Heart left ventricle (tissue), 16 donors: ENCODE measurements at places on chromosomes 2 and 18. TPM values are rescaled to one million over a fixed set of nuclear protein-coding genes. Genes with fewer than 3 reads are reported as not detected.

The SCN3A gene
- 1.1 TPM for total RNA-seq

The C2orf66 gene
- not detected for total RNA-seq

The KCNG2 gene
- 1.5 TPM for total RNA-seq

The CRYGD gene
- total RNA-seq: not detected

The ING5 gene
- total RNA-seq: 15.8 TPM

The PTCD3 gene
- 158 TPM for total RNA-seq

The ARID5A gene
- total RNA-seq: 26.6 TPM

The KCNS3 gene
- 9.3 TPM for total RNA-seq

The ATOH8 gene
- 68.1 TPM for total RNA-seq

The SLC14A1 gene
- total RNA-seq: 8.9 TPM

The TOGARAM2 gene
- total RNA-seq: 1.7 TPM

The CTDSP1 gene
- total RNA-seq: 67.4 TPM

The ERFE gene
- 0.56 TPM for total RNA-seq

The GKN2 gene
- total RNA-seq: not detected

The FSHR gene
- 0.42 TPM for total RNA-seq

The BMP10 gene
- total RNA-seq: not detected

The GALNT5 gene
- 0.04 TPM for total RNA-seq

The BOLA3 gene
- 52.9 TPM for total RNA-seq

The LONRF2 gene
- total RNA-seq: 21.1 TPM

The AGAP1 gene
- 21.6 TPM for total RNA-seq

The TXNDC2 gene
- total RNA-seq: not detected

The RNU2-63P gene
- not detected for total RNA-seq

The ASXL3 gene
- 6.0 TPM for total RNA-seq

The CDCA7 gene
- 0.83 TPM for total RNA-seq

The ABCG5 gene
- total RNA-seq: not detected

The ABHD1 gene
- total RNA-seq: 2.4 TPM

The IL36B gene
- total RNA-seq: not detected

The ARHGAP28 gene
- total RNA-seq: 7.2 TPM

The AQP12B gene
- total RNA-seq: not detected

The IL36G gene
- total RNA-seq: not detected

The KYNU gene
- total RNA-seq: 14.0 TPM

The TCF7L1 gene
- 2.4 TPM for total RNA-seq

The XDH gene
- total RNA-seq: not detected

The CDKL4 gene
- 0.72 TPM for total RNA-seq

The MOGAT1 gene
- total RNA-seq: 0.42 TPM

The SNED1 gene
- 4.8 TPM for total RNA-seq

The R3HDM1 gene
- 22.6 TPM for total RNA-seq

The PNO1 gene
- 6.6 TPM for total RNA-seq

The AQP4 gene
- total RNA-seq: 0.33 TPM

The CCDC68 gene
- 11.6 TPM for total RNA-seq

The FAM110C gene
- total RNA-seq: 1.7 TPM

The KCNIP3 gene
- 8.3 TPM for total RNA-seq

The MAPK4 gene
- total RNA-seq: 24.9 TPM

The KLHL41 gene
- 249 TPM for total RNA-seq

The REG3A gene
- not detected for total RNA-seq

The ONECUT2 gene
- total RNA-seq: 0.08 TPM
